ENCODE measurements at places on chromosomes 2 and 18.

GRCh38 chr2:237449193-237449881 lies 35.4 kb upstream of the COL6A3 start:
- DNase-seq, result no peak

GRCh38 chr2:43438858-43439655 lies 156.8 kb downstream of the THADA start:
- DNase-seq, result peak; percentile 72

DNA sequence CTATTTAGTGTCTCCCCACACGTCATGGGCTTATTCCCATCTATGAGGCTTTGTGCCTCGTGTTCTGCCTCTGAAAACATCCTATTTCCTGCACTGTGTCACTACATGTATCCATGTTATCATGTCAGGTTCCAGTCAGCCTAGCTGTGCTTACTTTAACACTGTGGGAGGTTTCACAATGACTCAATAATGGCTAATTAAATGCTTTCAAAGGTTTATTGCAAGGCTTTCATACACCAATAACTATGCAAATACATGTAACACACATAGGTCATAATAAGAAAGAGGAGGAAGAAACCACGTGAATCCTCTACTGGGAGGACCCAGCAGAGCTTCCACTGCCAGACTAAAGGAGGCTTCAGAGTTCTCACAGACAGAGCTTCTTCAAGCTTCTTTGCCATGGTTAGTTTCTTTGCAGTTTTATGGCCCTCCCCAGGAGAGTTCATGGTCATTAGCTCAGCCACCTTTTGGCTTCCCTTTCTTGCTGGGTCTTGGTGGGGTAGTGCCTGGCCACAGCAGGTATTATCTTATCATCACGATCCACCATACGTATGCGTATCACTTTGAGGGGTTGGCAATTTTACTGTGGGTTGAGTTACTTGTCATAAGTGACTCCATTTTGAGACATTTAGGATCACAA lies 5.1 kb upstream of the COLEC12 start:
- no peak for DNase-seq

GRCh38 chr2:58900246-58901027 lies 659.3 kb upstream of the FANCL start:
- DNase-seq, result peak; percentile 9

GRCh38 chr2:28387082-28387960 lies 5.3 kb upstream of the FOSL2 start:
- no peak for DNase-seq

DNA sequence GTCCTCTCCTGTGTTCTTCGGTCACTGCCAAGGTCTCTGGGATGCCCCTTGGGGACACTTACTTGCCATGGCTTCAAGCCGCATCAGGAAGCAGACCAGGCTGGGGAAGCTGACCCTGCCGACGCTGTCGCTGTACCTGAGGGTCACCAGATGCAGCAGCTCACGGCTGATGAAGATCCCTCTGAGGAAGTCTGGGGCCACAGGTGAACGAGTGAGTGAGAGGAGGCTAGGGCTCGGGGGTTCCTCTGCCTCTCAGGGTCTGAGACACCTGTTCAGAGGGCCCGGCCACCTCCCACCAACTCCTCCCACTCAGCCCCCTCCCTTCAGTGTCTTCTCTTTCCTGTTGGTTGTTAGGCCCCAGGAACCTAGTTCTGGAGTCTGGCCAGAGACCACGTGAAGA lies 74.9 kb downstream of the CAPN13 start:
- DNase-seq, result no peak

DNA sequence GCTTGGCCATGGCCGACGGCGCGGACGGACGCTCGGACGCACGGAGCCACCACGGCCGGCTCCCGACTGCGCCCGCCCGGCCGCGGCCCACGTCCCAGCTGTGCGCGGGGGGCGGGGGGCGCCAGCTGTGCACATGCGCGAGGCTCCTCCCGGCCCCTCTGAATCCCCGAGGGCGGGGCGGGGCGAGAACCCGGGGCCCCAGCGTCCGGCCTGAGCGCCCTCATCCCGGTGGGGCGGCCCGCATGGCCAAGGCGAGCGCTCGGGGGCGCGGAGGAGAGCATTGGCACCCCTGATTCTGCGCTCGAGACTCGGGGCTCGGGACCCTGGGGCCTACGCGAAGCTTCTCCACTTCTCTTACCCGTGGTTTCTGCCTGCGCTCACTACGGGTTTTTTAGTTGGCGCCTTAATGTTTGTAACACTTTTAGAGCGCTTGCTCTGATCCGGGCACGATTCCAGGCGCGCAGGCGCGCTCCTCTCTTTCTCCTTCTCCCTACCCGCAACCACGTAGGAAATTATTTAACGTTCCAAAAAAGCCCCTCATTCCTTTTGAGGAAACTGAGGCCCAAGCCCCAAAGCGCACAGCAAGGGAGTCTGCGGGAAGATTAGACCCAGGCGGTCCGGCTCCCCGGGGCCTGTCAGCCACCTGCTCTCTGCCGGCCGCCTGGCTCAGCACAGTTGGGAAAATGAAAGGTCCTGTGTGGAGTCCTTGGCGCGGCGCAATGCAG lies at the start of gene PXDN:
Gene PXDN (minus strand): TSS at position 70 of the 725 bp plus-strand sequence. CDS start 60 bp downstream, at position 10.
- DNase-seq, result no peak

DNA sequence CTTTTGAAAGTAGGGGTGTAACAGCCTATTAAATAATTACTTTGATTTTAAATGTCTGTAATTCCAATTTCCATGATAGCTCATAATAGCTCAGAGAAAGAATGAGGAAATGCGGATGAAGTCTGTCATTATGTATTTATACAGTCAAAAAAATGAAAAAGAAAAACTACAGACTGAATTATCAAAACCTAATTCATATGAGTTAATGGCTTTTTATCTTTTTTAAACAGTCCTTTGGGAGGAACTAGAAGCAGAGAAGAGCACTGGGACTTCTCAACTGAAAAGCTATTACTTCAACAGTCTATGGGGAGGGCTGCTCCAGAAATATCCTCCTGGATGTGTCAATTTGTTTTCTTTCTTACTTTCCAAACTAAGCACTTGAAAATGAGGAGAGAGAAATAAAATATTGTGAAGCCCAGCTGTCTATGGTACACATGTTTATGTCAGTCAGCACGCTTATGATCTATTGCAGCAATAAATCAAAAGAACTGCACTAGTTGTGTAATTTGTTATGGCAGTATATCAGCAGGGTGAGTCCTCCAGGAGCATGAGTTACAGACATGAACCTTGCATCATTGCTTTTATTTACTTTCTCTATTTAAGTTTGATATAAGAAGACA lies 1550.2 kb downstream of the LRP1B start:
- no peak for DNase-seq

DNA sequence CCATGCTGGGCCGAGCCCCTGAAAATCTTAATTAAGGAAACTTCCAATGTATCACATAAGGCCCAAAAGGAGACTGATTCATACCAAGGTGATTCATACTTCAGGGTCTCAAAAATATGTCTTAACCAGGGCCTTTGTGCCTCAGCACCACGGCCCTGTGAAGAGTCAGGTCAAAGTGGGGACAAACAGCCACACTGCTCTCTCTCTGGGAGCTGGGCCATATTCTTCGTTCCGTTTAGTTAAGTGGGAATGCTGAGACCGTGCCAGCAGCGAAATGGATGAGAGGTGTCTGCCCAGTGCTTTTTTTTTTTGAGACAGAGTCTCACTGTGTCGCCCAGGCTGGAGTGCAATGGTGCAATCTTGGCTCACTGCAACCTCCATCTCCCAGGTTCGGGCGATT lies 9.3 kb upstream of the PTMA start:
- DNase-seq, result no peak

DNA sequence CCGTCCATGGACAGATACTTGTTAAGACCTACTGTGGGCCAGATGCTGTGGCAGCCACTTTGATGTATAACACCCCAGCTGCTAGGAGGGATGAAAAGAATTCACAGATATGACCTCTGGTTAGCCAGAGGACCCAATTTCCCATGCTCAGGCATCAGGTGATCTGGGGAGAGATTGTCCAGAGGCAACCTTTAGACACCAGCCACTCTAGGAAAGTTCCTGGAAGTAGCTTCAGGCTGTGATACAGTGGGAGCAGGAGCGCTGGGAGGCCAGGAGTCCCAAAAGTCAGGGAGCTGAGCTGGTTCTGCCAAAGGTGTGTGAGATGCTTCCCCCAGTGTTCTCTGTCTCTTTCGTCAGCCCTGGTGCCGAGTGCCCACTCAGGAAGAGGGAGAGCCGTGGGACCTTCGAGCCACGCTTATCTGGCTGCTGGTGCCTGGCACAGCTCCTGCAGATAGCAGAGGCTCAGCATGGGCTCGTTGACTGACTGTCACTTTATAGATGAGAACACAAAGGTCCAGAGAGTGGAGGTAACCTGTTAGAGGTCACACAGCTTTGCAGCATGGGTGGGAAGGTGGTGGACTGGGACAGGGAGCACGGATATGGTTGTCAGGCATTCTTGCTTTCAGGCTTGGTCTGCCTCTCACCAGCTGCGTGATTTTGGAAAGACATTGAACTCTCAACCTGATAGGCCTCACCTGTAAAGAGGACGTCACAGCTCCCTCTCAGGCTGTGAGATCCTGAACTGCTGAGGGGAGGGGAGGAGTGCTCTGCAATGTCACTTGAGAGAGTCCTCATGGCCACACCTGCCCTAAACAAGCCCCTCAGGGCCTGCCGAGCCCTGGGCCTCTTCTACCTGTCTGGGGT lies 7.8 kb upstream of the RALB start:
- no peak for DNase-seq

- no peak for DNase-seq
Observed at GRCh38 chr2:36462311-36462935, 106.8 kb downstream of the CRIM1 start.

DNA sequence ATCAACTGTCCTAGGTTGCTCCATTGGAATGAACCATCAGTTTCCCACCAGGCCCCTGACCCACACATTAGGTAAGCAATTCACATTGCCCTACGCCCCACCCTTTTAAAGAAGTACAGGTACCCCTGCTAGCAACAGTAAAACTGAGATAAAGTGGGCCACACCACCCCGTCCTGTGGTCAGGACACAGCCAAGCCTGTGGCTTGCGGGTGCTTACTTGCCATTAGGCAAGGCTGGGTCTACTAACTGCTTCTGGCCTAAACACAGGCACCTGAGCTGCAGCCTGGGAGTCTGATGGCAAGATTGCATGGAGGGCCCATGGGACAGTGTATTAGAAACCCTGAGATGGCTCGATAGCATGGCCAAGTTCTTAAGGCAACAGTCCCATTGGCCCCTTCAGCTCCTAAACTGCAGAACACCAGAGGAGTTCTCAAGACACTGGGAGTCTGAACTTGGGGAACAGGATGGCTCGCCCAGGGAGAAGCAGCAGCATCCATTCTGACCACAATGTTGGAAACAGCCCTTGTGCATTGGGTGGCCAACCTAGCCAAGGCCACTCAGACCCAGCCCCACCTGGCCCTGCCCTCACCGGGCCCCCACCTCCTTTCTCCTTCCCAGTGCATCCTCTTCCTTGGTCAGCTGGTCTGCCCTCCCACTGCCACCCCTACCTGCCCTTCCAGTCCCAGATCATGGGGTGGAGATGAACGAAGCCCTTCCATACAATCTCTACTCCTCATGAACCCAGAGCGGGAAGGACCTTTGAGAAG lies 177.1 kb downstream of the TNS1 start:
- DNase-seq, result no peak

GRCh38 chr2:109480486-109481195 lies 133.1 kb downstream of the SEPTIN10 start:
- DNase-seq, result no peak

DNA sequence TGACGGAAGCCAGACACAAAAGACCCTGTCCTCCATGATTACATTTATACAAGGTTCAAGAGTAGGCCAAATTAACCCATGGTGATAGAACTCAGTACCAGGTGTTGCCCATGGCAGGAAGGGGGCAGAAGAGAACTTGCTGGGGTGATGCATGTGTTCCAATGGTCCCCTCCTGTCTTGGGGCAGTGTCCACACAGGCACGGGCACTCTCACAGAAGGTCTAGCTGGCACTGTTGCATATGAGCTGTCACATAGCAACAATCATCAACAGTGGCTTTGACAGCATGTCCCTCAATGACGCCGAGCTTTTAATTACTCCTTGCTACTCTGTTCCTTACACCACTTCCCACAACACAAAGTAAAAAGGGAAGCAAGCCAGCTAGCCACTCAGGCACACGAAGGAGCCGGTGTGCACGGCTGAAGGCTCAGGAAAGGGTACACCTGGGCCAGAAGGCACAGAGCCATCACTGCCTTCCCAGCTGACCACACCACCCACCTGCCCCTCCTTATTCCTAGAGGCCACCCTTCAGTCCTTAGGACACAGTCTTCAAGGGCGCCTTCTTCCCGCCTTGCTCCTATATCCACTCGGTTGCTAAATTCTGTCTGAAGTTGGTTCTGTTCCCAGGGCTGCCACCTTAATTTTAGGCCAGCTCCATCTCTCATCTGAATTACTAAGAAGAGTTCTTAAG lies 28.9 kb downstream of the RPL31 start:
- no peak for DNase-seq

DNA sequence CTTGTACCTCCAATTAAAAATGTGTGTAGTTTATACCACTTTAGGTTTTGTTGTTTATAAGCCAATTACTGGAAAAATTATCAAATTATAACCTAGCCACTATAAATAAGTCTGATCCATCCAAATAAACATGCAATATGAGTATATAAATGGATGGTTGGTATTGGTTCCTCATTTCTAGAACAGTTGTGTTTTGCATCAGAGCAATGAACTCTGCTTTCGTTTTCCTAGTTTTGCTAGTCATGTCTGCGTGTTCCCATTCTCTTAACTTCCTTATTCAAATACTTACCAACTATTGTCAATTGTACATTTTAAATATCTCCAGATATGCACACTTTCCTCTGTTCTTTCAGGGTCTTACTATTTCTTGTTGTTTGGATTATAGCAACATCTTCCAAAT lies 641.7 kb downstream of the NR4A2 start:
- DNase-seq, result peak; percentile 96

- peak; percentile 85 for DNase-seq
Observed at GRCh38 chr18:31819106-31819924, 58.6 kb upstream of the SLC25A52 start.

DNA sequence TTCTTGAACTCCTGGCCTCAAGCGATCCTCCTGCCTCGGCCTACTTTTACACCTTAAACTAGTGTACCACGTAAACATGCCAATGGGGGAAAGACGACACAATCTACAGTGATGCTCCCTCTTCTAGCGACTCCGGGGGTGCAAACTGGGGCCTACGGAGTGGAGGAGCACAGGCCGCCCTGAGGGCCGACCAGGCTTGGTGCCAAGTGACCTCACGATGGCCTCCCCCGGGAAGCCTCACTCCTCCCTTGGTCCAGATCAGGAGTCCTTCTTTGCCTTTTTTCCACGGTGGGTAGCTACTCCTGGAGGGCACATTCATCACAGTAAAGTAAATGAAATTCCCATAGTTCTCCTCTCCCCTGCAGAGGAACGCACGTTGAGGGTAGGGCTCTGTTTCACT lies 73.5 kb downstream of the HNRNPLL start:
- DNase-seq, result no peak

GRCh38 chr2:140234116-140234515 lies 1453.9 kb upstream of the NXPH2 start:
- no peak for DNase-seq

GRCh38 chr2:157194844-157195243 lies 62.7 kb upstream of the GALNT5 start:
- no peak for DNase-seq

Measured in suppressor macrophage treated with lipopolysaccharide for 1 hour (primary cell).